CD4-positive, alpha-beta T cell treated with Interleukin-10 for 1 hour (primary cell): ENCODE measurements at places on chromosomes 1 and 21.

DNA sequence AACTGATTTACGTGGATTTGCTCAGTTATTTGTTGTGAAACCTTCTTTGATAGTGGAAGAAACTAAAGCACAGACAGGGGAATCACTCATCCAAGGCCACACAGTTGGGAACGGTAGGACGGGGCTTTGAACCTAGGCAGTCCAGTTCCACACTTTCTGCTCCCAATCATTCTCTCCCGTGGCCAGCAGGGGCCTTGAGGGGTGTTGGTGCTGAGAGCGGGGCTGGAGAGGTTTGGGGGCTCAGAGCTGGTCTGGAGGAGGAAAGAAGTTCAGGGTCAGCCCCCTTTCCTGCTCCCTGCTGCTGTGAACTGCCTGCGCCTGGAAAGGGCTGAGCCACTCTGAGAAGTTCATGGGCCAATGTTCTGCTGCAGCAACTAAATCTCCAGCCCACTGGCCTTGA is 31.4 kb upstream of the ACTL8 start:
- DNase-seq, result no peak

DNA sequence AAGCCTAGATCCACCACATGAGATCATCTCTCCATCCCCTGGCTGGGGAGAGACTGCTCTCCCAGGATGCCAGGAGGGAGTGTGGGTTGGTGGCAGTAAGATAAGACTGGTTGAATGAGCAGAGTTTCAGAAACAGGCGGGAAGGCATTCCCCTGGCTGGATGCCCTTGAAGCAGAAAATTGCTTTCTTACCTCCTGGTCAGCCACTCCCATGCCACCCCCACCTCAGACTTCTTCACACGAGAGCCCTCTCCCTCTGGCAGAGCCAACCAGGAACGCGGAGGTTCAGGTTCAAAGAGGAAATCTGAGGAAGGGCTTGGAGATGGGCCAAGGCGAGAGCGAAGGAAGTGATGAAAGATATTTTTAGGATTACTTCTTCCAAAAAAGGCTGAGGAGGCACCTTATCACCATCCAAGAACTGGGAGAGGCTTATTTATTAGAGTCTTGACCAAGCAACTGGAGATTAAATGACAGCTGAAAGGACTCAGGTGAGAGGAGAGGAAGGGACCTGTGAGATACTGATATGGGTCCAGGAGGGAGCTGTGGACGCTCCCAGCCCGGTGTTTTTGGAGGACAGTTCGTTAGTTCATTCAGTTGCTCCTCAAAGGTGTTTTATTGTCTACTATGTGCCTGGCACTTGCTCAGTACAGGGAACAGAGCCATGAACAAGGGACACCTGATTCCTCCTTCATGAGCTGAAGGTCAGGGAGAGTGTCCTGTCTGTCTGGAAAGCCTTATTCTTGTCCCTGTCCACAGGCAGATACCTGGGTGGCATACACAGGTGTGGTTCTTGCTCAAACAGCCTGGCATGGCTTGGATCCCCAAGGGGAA is 18.9 kb upstream of the SLC26A9 start:
- DNase-seq, result no peak

DNA sequence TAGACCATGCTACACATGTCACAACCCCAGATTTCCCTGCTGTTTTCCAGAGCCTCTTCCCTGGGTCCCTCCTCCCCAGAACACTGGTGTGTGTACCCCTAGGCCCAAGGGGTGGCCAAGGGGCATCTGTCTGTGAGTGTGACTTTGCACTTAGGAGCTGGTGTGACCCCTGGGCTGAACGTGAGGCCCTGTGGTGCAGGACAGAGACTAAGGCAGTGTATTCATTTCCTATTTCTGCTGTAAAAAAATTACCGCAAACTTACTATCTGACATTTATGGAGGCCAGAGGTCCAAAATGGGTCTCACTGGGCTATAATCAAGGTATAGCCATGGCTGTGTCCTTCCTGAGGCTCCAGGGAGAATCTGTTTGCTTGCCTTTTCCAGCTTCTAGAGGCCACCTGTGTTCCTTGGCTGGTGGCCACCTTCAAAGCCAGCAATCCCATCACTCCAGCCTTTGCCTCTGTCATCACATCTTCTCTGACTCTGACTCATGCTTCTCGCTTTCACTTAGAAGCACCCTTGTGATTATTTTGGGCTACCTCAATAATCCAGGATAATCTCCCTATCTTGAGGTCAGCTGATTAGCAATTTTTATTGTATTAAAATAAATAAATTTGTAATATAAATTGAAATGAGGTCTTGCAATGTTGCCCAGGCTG is 24.0 kb upstream of the ELOA start:
- no peak for DNase-seq

DNA sequence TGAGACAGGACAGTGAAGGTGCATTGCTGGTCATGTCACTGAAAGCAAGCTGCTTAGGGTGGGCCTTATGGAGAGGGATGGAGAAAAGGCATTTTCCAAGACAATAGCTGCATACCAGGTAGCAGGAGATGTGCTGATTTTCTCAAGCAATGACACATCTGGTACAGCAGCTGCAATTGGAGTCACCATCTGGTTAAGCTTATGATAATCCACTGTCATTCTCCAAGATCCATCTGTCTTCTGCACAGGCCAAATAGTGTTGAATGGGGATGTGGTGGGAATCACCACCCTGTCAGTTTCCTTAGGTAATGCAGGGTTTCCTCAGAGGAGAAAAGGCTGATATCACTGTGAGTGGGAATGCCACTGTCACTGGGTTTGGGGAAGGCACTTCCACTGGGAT is 54.6 kb downstream of the ADSS2 start:
- no peak for DNase-seq

GRCh38 chr1:245599371-245600174 is 444.8 kb downstream of the KIF26B start:
- DNase-seq, result no peak

DNA sequence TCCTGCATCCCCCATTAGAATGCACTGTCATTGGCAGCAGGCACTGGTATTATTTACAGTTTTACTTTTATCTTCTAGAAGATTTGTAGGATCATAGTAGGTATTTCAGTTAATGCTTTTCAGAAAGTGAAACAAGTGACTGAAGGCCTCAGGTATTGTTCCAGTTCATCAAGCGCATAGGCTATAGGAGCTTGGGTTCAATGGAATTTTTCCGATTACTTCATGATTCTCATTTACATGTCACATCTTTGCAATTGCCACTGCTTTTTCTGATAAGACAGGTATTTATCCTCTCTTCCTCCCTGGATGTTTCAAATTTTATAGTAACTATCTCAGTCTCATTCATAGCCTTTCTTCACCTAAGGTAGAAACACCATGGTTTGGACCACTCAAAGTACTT is 161.3 kb downstream of the NTPCR start:
- DNase-seq, result no peak

DNA sequence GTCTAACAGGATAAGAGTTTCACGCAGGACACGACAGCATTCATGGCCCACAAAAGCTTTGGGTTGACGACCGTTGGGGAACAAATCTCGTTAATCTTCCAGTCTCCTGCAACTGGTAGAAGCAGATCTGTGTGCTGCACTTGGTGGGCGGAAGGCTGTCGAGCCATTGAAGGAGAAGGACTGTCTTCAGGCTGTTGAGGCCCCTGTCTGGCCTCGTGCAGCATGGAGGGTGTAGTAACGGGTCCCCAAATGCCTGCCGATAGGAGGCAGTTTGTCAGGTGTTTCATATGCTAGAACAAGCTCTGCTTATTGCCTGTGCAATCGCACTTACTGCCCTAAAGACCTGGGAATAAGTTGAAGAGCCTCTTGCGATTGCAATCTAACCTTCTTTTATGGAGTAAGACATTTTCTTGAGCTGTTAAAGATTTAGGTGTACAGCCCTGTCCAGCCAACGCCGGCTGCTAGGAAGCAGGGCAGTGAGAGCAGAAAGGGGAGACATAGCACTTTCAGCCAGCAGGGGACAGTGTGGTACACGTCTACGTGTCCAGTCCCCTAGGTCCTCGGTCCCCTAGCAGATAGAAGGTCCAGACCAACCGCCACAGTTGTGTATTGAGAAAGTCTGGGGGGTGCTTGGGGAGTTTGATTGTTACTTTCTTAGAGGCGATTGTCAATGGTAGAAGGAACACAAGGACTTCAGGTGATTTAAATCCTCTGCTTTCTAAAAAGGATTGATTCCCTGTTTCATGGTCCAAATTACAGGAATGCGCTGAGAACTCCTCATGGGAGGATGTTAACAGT is 102.3 kb upstream of the TMPRSS2 start:
- DNase-seq, result peak; percentile 3

DNA sequence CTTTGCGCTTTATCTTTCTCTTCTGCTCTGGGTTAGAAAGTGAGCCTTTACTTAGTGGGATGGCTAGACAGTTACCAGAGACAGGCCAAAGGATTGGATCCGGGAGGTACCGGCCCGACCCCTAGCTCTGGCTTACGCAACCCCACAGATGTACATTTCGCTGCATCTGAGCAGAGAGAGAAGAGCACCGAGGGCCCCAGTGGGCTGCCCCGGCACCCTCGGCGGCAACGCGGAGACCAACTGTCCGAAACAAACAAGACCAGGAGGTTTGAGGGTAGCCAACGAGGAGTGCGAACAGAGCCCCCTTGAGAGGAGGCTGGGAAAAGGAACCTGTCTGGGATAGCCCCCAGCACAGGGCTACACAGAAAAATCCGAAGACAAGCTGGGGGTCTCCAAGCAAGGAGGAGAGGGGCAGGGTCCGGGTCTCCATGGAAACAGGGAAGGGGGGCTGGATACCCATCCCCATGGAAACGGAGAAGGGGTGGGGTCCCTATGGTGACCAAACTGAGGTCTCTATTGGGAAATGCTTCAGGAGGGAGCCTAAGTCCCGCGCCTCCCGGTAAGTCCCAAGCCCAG is 373 bp downstream of the MTF1 start:
- no peak for DNase-seq

DNA sequence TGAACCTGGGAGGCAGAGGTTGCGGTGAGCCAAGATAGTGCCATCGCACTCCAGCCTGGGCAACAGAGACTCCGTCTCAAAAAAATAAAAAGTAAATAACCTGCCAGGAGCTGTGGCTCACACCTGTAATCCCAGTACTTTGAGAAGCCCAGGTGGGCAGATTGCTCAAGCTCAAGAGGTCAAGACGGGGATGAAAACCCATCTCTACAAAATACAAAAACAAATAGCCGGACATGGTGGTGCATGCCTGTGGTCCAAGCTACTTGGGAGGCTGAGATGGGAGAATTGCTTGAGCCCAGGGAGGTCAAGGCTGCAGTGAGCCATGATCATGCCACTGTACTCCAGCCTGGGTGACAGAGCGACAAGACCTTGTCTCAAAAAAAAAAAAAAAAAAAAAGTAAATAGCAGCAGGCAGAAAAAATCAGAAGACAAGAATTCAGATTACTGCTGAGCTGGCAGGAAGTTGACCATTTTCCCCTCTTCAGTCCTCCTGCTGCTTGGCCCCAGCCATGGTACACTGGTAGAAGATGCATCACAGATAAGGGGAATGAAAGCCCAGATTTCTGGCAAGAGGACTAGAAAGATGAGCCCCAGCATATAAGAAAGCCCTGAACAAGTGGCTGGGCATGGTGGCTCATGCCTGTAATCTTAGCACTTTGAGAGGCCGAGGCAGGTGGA is 97.6 kb downstream of the TOMM20 start:
- no peak for DNase-seq

- no peak for DNase-seq
Measured at GRCh38 chr1:37036667-37037053, 2.3 kb upstream of the GRIK3 start.

DNA sequence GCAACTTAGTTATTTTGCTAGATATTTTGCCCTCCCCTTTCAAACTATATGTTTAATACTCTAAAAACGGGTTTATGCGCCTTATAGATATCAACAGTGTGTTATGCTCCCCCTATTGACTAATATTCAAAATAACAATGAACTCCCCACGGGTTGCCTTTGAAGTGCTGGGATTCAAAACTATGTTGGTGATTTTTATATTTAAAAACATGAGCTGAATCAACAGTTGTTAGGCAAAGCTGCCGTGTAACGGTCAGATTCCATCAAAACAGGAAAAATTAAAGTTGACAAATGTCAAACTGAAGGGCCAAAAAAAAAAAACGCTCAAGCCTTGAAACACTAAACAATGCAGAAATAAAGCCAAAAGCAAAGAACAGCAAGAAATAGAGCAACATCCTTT is 2.5 kb downstream of the TGFBR3 start:
- peak; percentile 62 for DNase-seq

- no peak for DNase-seq
Measured at GRCh38 chr1:227035316-227035715, 95.2 kb downstream of the COQ8A start.

DNA sequence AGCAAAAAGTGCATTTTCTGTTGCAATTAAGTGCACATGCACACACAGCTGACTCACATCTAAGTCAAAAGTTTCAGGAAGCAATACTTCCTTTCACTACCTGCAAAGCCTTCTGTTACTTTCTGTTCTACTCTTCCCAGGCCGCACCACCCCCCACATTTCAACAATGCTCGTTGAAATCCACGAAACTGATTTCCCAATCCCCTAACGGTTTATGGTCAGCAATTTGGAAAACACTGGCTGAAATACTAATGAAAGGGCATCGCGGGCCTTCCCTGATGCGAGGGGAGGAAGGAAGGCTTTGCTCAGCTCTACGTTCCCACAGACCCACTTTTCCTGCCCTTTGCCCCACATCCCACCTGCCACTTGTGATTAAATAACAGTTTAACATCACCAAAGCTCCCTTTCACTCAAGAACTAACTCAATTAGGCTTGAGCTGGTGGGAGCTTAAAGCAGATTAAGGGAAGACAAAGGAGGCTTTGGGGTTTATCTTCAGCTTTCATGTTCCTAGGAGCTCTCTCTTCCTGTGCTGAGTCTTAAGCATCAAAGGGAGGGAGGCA is 243.2 kb upstream of the RAB4A start:
- DNase-seq, result peak; percentile 27

- no peak for DNase-seq
Measured at GRCh38 chr1:78226784-78227183, 181.0 kb downstream of the GIPC2 start.

GRCh38 chr1:173353350-173353749 is 123.8 kb upstream of the PRDX6 start:
- no peak for DNase-seq

GRCh38 chr1:92399076-92399475 is 87.6 kb downstream of the GFI1 start:
- DNase-seq, result no peak

DNA sequence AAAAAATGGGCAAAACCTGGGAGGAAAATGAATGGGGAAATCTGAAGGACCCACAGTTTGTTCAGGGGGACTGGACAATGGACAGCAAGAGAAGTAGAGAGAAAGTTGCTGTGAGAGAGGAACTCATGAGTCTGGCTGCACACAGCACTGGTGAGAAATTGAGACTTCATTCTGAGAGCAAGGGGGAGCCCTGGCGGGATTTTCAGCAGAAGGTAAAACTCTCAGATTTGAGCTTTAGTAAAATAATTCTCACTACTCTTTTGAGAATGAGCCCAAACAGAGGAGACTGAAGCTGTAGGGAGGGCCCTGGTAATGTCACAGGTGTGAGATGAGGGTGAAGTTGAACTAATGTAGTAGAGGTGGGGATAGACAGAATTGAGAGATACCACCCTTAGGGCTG is 438.6 kb downstream of the OMA1 start:
- DNase-seq, result no peak

DNA sequence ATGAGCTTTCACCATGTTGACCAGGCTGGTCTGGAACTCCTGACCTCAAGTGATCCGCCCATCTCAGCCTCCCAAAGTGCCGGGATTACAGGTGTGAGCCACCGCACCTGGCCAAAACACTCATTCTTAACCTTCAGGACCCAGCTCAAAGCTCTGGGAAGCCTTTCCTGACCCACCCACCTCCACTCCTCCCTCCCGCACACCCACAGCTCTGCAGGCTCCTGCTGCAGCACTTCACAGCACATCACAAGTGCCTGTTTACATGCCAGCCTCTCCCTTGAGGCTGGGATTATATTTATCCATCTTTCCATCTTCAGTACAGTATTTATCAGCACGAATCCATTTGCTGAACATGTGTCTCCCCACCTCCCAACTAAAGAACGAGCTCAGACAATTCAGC is 14.9 kb downstream of the SLC9A1 start:
- no peak for DNase-seq
